ENCODE measurements at places on chromosomes 2 and 18.

- DNase-seq = peak; percentile 91
Observed at GRCh38 chr2:240579771-240580614, 6.5 kb upstream of the CAPN10 start.

- no peak for DNase-seq
Observed at GRCh38 chr2:73703675-73704074, 33.5 kb downstream of the TPRKB start.

DNA sequence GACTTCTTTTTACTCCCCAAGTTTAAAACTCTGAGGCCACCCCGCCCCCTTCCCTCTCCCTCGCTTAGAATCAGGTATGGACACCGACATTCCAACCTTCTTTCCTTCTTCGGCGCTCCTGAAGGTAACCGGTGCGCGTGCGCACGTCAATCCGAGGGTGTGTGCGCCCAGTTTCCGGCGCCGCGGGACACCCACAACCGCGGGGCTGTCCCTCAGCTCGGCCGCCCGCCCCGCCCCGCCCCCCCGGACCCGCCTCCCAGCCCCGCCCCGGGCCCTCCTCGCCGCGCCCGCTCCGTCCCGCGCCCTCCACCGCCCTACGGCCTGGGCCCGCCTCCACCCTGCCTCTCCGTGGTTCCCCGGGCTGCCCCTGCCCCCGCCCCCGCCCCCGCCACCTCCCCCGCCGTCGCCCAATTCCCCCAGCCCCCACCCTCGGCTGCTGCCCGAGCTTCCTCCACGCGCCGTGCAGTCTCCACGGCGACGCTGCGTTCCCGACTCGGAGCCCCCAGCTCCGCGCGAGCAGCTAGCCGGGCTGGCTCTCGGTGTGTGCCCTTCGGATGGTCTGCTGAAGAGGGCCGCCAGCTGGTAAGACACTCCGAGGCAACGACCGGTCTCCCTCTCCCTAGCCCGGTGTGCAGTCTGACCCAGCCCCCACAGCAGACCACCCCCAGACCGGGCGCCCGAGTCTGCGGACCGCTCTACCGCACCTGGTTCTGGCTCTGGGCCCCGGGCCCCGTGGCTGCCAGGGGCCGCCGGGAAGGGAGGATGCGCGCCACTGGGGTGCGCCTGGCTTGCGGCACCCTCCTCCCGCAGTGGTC is 635 bp downstream of the ERICH2 start:
- peak; percentile 93 for DNase-seq

- no peak for DNase-seq
Observed at GRCh38 chr2:182291296-182291695, 135.5 kb downstream of the PDE1A start.

GRCh38 chr2:172173174-172173706 is 70.5 kb upstream of the DLX2 start:
- no peak for DNase-seq

GRCh38 chr2:53210538-53210937 is 557.1 kb upstream of the CHAC2 start:
- DNase-seq = no peak

- DNase-seq = no peak
Observed at GRCh38 chr18:65620076-65620696, 130.6 kb upstream of the CDH7 start.

GRCh38 chr18:2958819-2959298 is 54.1 kb downstream of the LPIN2 start:
- DNase-seq = peak; percentile 73

- DNase-seq = peak; percentile 68
Observed at GRCh38 chr2:127067620-127068350, 39.2 kb downstream of the BIN1 start.

- no peak for DNase-seq
Observed at GRCh38 chr2:98517636-98518035, 73.0 kb downstream of the INPP4A start.

GRCh38 chr2:143157418-143157817 is 28.2 kb downstream of the ARHGAP15 start:
- no peak for DNase-seq

- DNase-seq = no peak
Observed at GRCh38 chr2:218743068-218743467, 32.4 kb downstream of the TTLL4 start.

- DNase-seq = no peak
Observed at GRCh38 chr2:240523451-240524281, 34.1 kb downstream of the ANKMY1 start.

DNA sequence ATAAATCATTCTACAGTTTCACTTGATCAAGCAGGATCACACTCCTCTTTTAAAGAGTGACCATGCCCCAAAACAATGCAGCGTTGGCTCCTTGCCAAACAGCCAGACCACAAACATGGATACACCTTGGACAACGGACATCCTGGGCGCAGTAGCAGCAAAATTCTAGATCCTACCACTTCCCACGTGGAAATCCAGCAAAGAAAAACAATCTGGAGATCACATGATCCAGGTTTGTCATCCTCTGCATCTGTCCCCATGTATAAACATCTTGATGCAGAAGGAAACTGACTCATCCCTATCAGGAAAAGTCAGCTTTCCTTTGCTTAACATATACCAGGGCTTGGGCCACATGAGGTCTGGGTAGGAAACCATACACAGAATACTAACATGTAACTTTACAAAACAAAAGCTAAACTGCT is 53.1 kb downstream of the ZNF521 start:
- DNase-seq = peak; percentile 60

- no peak for DNase-seq
Observed at GRCh38 chr2:224174521-224174920, 135.4 kb upstream of the SERPINE2 start.

DNA sequence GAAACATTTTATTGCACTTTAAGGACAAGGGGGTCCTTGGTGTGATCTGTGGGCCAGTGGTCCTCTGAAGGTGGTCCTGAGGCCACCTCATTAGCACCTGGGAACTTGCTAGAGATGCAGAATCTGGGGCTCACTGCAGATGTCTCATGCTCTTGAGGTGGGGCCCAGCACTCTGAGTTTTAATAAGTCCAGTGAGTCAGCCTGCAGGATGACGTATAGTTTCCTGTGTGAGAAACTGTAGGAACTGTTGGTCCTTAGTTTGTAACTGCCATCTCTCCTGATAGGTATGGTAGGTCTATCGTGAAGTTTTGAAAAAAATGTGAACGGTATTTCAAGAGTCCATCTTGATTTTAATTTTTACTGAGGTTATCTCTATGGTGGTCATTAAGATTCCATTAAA is 2.8 kb downstream of the TRPM8 start:
- DNase-seq = no peak

- DNase-seq = peak; percentile 42
Observed at GRCh38 chr2:42930025-42930581, 137.7 kb upstream of the HAAO start.

DNA sequence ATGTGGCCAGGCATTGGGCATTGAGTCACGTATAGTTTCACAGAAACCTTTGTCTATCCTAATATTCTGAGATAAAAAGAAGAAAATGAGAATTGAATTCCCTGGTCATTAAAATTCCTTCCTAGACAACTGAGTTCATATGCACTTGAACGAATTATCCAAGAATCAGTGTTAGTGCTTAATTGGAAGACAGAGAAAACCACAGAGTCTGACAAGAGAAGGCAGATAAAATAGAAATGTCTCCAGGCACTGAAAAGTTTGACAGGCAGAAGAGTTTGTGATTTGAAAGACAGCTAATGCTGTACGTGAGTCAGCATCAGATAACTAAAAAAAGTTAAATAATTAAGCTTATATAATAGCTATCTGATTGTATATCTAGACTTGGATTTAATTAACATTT is 47.7 kb upstream of the TRIB2 start:
- DNase-seq = no peak

- no peak for DNase-seq
Observed at GRCh38 chr18:64278026-64278425, 129.1 kb upstream of the LINC00305 start.

- no peak for DNase-seq
Observed at GRCh38 chr2:239514754-239515530, 114.1 kb upstream of the HDAC4 start.
